ENCODE measurements at places on chromosomes 13 and 19.

- DNase-seq = no peak
Observed at GRCh38 chr13:74528734-74529513, 394.7 kb upstream of the KLF12 start.

DNA sequence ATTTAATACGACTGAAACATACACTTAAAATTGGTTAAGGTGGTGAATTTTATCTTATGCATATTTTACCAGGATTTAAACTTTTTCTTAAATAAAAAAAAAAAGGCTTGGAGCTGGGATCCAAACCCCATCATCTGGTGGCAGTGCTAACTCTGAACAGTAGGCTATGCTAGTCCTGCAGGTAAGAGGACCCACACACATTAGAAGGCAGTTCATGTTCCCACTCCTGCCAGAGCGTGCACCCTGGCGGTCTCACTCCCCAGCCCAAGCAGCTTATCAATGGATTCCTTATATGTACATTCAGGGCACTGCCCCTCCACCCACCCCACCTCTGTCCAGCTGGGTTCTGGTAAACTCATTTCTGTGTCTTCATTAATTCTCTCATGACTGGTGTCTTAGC, 31.3 kb upstream of the CEBPA start:
- DNase-seq = no peak

GRCh38 chr19:45395821-45396617, 8.8 kb downstream of the PPP1R13L start:
- no peak for DNase-seq

DNA sequence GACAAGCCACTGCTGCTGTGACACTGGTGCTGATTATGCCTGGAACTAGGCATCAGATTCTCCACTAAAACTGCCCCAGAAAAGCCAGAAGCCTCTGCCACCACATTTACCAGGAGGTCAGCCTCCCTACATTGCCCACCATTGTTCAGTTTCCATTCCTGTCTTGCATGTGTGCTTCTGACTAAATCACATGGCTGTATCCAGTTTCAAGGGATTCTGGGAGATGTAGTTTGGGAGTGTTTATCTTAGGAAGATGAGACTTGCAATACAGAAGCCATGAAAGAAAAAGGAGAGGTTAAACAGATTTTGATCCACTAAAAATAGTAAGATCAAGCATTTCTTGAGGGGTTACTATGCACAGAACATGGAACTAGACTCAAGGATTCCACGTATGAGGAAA, 40.7 kb upstream of the SERPINE3 start:
- no peak for DNase-seq

- DNase-seq = peak; percentile 69
Observed at GRCh38 chr19:42440357-42441048, 2.2 kb downstream of the CXCL17 start.

- peak; percentile 39 for DNase-seq
Observed at GRCh38 chr13:74132776-74133656, 1.2 kb downstream of the KLF12 start.

- no peak for DNase-seq
Observed at GRCh38 chr13:43835701-43836100, 43.8 kb downstream of the CCDC122 start.

DNA sequence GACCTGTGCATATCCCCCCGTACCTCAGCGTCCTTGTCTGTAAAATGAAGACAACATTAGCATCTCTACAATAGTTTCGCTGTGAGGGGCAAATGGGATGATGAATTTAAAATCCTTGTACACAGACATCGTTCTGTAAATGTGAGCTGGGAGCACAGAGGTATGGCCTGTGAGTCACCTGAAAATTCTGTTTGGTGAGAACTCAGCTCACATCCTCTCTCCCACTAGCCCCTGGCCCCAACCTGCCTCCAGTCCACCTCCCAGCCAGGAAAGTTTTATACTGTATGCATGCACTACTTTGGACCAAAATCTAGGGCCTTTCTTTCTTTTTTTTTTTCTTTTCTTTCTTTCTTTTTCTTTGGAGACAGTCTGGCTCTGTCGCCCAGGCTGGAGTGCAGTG, 8.7 kb upstream of the IZUMO2 start:
- no peak for DNase-seq

Measured in CD4-positive, alpha-beta T cell treated with Interleukin-15 for 1 hour (primary cell).